ENCODE measurements at places on chromosomes 2 and 18. TPM values are rescaled to one million over a fixed set of nuclear protein-coding genes. Genes with fewer than 3 reads are reported as not detected.

Gene LOXL3
- total RNA-seq, result 2.8 TPM

Gene NOSTRIN
- total RNA-seq, result 8.9 TPM

Gene TMEM169
- total RNA-seq, result 0.22 TPM

Gene ATOH8
- total RNA-seq, result 21.0 TPM

Gene RAPH1
- 20.6 TPM for total RNA-seq

Gene CTNNA2
- total RNA-seq, result 0.13 TPM

Gene HOXD12
- total RNA-seq, result not detected

Gene GAREM1
- 10.0 TPM for total RNA-seq

Gene RGPD4
- total RNA-seq, result 0.19 TPM

Gene TRIM43
- not detected for total RNA-seq

Gene SUCLG1
- total RNA-seq, result 216 TPM

Gene NETO1
- 0.83 TPM for total RNA-seq

Gene CENPA
- not detected for total RNA-seq

Gene CPLX4
- total RNA-seq, result not detected

Gene POLE4
- total RNA-seq, result 27.0 TPM

Gene COL4A4
- 3.0 TPM for total RNA-seq

Gene CYP1B1
- 92.7 TPM for total RNA-seq

Gene ACMSD
- not detected for total RNA-seq

Gene PLB1
- total RNA-seq, result 2.0 TPM

Gene GTF2A1L
- 0.75 TPM for total RNA-seq

Gene LRRC30
- total RNA-seq, result not detected

Gene DTNA
- total RNA-seq, result 208 TPM

Gene TGOLN2
- total RNA-seq, result 75.1 TPM

Gene PRSS56
- total RNA-seq, result not detected

Gene GPR75
- 3.0 TPM for total RNA-seq

Gene GFPT1
- 85.7 TPM for total RNA-seq

Gene ACTR3
- 152 TPM for total RNA-seq

Gene IL37
- not detected for total RNA-seq

Gene CCDC68
- total RNA-seq, result 4.1 TPM

Gene OTOS
- total RNA-seq, result not detected

Gene L3MBTL4
- total RNA-seq, result 0.70 TPM
